ENCODE measurements at places on chromosomes 2 and 18. TPM values are rescaled to one million over a fixed set of nuclear protein-coding genes. Genes with fewer than 3 reads are reported as not detected.

- no peaks in the 10 kb centered on the region for H3K27me3 ChIP-seq
- H3K27ac ChIP-seq, result no peak overlapping the region
- H3K36me3 ChIP-seq, result no peaks in the 10 kb centered on the region
- no peak for DNase-seq
- H3K4me3 ChIP-seq, result no peak overlapping the region
Observed at GRCh38 chr2:127034883-127035611, 71.9 kb downstream of the BIN1 start.

The SERPINB4 gene
- not detected for total RNA-seq

The FBXO48 gene
- 0.63 TPM for total RNA-seq

The ALPP gene
- not detected for total RNA-seq

DNA sequence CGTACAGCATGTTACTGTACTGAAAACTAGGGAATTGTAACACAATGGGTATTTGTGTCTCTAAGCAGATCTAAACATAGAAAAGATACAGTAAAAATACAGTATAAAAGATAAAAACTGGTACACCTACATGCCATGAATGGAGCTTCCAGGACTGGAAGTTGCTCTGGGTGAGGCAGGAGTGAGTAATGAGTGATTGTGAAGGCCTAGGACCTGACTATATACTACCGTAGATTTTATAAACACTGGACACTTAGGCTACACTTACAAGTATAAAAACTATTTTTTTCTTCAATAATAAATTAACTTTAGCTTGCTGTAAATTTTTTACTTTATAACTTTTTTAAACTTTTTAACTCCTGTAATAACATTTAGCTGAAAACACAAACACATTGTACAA is 324.4 kb upstream of the TNP1 start:
- H3K27ac ChIP-seq, result no peak overlapping the region
- H3K27me3 ChIP-seq, result no peaks in the 10 kb centered on the region
- no peaks in the 10 kb centered on the region for H3K36me3 ChIP-seq
- H3K4me3 ChIP-seq, result no peak overlapping the region

GRCh38 chr2:133489641-133490410 is 78.4 kb downstream of the NCKAP5 start:
- H3K27ac ChIP-seq, result no peak overlapping the region
- peaks cover 39% of the 10 kb centered on the region for H3K4me1 ChIP-seq
- H3K27me3 ChIP-seq, result no peaks in the 10 kb centered on the region
- no peak for DNase-seq
- no peak overlapping the region for H3K4me3 ChIP-seq

GRCh38 chr2:152499896-152500735 is 165.1 kb downstream of the FMNL2 start:
- H3K27me3 ChIP-seq, result no peaks in the 10 kb centered on the region
- peaks cover 66% of the 10 kb centered on the region for H3K4me1 ChIP-seq

The TUBA4B gene
- not detected for total RNA-seq

The PKDCC gene
- total RNA-seq, result 164 TPM

Measured in chondrocyte (in vitro differentiated cells).